Neural crest cell (in vitro differentiated cells): ENCODE measurements at places on chromosomes 5 and 9.

DNA sequence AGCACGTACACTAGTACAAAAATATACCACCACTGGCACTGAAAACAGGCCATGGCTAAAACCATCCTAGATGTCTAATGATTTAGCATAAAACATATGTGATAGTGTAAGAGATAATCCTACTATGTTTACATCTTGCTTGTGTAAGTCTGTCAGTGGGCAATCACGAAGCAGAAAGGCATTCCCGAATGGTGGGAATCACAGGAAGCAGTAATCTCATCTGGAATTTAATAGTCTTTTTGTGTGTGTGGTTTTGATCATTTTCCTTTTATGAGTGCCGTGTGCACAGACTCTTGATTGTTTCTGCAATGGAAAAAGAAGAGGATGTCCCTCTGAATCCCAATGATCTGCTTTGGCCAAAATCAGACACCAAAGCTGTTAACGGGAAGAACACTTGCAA is 200.5 kb downstream of the EBF1 start:
- no peak for DNase-seq

GRCh38 chr5:147520450-147520849 is 10.6 kb upstream of the DPYSL3 start:
- DNase-seq = no peak

DNA sequence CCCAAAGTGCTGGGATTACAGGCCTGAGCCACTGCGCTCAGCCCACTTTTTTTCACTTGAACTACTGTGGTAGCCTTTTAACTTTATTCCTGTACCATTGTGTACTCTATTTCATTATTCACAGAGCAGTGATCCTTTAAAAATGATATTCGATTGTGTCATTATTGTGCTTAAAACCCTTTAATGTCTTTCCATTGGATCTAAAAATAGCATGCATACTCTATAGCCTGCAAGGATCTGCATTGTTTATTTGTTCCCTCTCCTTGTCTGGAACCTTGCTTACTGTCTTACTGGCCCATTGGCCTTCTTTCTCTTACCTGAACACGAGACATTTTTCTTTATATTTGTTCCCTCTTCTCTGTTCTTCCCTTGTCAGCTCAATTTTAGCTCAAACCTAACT is 15.7 kb downstream of the GPBP1 start:
- DNase-seq = no peak

GRCh38 chr9:75169623-75170022 is 81.3 kb downstream of the OSTF1 start:
- DNase-seq = no peak

- DNase-seq = no peak
These were observed 62.7 kb upstream of the GRAMD2B start for GRCh38 chr5:126360467-126360866.

DNA sequence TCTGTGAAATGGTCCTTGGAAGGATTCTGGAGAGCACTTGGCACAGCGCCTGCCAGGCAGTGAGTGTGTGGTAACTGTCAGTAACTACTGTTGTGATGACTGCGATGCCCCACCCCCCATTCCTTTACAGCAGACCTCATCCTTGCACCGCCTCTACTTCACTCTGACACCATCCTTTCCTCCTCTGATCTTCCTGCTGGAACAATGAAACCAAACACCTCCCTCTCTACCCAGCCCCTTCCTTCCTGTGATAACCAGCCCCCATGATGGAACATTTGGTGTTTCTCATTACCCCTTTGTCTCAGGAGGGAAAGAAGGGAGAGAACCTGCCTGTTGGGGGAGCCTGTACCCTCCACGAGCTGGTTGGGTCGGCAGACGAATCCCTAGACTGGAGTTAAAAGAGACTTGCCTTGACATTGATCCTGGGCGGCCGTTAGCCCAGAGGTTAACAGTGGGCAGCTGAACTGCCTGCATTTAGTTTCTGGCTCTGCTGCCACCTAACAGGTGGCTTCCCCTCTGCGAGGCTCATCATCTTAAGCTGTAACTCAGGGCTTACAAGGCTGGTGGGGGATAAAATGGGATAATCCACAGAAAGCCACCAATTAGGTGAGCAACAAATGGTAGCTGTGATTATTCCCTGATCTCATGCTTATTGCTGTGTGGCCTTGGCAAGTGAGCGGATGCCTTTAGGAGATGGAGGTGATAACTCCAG is 34.2 kb upstream of the GRPEL2 start:
- DNase-seq = no peak

GRCh38 chr5:43523662-43524072 is 8.7 kb upstream of the C5orf34 start:
- no peak for DNase-seq

GRCh38 chr5:126002222-126002897 is 420.8 kb upstream of the GRAMD2B start:
- DNase-seq = no peak

DNA sequence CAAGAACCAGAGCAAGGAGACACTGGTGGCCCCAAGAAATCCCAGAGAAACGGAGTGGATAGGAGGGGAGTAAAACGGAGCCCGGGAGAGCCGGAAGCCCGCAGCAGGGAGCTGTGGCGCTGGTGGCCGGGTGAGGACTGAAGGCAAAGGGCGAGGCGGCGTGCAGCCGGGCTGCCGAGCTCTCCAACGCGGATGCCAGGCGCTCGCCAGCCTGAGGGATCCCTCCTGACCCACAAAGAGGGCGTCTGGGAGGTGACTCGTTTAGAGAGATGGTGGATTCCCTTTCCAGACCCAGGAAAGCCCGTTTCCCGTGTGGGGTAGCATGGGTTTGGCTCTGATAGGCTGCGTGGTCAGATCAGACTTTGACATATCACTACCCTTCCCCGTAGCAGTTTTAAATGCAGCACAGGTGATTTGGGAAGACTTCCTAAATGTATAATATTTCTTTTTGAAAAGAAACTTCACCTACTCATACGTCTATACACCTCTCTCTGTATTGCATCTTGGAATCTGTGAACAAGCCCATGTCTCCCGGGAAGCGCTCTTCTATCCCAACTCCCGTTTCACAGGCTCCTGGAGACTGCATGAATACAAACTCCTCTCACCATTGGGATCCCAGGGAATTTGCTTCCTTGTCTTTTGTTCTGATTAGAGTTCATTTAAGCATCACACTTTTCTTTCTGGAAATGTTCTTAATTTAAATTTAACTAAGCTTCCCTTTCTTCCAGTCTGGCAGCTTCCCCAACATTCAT is 158.1 kb downstream of the C9orf152 start:
- DNase-seq = peak; percentile 24

GRCh38 chr5:83401775-83402174 is 69.8 kb upstream of the VCAN start:
- no peak for DNase-seq

GRCh38 chr5:43425983-43426382 is 13.8 kb upstream of the CCL28 start:
- no peak for DNase-seq

DNA sequence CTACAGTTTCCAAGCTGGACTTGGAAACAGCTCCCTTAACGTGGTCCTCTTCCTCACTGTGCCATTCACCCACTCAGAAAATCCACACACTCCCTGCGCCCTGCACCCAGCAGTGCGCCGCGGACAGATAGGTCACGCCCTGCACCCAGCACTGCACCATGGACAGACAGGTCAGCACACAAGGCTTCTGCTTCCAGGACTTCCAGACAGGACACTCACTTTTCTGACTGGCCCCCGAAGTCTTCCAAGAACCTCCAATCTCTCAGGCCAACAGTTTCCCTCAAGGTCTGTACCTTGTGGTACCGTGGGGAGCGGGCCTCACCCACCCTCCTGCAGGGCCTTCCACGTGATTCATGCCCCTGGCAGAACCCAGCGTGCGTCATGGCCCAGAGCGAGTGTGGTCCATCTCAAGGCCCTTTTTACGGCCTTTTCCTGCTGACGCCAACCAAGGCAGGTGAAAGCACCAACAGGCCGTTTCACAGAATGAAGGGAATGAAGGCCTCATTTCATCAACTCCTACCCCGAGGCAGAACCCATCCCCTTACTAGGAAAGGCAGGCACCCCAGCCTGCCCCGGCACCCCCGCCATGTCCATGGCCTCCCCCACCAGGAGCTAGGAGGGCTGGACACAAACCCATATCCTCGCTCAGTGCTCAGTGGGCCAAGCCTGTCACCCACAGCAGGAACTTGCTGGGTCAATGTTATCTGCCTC is 17.3 kb downstream of the VAV2 start:
- no peak for DNase-seq

- peak; percentile 35 for DNase-seq
These were observed 75.6 kb upstream of the PRSS3 start for GRCh38 chr9:33719581-33720374.

- no peak for DNase-seq
These were observed 462.9 kb downstream of the CDK5RAP2 start for GRCh38 chr9:120117081-120117480.

DNA sequence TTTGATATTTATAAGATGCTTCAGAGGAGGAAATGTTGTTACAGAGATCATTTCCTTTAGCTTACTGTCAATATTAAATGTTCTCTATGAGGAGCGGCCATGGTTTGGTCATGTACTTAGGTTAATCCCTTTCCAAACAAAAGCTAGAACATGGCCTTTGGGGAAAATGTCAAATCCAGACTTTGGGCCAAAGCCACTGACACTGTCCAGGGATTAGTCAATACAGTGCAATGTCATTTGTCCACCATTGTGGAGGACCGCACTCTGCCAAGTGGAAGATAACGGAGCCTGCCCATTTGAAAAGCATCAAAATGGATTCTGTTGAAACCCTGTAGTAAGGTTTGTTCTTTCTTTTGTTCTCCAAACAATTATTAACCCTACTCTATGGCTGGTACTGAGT is 50.1 kb downstream of the FRMPD1 start:
- DNase-seq = no peak

DNA sequence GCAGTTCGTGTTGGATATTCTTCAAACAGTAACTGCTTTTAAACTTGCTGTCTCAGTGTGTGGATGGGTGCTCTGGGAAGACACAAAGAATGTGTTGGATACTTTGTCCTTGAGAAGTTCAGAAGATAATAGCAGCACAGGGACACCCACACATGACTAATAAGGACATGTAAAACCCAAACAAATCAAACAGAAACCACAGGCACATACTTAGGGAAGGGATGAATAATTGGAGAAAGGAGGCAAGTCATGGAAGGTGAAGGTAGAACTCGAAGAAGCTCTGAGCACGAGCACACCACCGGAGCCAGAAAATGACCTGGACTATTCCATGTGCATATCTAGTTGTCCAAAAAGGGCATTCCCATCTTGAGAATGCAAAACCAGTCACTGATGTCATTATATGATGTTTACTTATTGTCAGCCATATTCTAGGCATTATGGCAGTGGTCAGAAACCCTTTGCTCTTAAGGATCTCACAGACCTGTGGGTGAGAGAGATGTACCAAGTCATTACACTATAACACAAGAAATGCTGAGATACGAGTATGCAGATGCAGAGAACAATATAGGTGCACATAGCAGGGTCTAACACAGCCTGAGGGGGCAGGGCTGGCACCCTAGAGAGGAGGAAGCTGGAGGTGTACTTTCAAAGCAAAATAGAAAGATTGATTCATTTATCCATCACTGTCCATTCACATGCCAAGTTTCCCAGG is 152.9 kb downstream of the PIK3R1 start:
- DNase-seq = no peak

DNA sequence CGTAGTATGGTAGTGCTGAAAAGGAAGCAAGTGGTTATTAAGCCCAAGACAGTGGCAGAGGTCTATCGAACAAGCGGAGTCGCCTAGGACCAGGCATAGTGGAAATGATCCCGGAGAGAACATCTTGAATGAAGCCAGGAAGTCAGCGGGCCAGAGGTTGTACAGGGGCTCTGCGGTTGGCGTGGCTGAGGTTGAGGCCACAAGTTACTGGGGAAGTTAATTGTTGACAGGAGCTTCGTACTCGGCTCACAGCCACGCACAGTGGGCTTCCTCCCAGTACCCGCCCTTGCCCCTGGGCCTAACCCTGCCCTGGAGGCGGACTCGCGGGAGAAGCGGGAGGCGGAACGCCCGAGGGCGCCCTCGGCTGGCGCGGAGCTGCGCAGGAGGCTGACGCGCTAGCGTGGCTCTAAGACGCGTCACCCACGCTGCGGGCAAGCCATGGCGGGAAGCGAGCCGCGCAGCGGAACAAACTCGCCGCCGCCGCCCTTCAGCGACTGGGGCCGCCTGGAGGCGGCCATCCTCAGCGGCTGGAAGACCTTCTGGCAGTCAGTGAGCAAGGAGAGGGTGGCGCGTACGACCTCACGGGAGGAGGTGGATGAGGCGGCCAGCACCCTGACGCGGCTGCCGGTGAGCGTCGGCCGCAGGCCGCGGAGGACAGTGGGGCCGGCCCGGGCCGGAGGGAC is at the start of gene FBXO4:
Gene FBXO4, plus strand, starts transcription at position 410 of the 683 bp plus-strand sequence. Its CDS starts 29 bp downstream, at position 439.
- DNase-seq = peak; percentile 69

DNA sequence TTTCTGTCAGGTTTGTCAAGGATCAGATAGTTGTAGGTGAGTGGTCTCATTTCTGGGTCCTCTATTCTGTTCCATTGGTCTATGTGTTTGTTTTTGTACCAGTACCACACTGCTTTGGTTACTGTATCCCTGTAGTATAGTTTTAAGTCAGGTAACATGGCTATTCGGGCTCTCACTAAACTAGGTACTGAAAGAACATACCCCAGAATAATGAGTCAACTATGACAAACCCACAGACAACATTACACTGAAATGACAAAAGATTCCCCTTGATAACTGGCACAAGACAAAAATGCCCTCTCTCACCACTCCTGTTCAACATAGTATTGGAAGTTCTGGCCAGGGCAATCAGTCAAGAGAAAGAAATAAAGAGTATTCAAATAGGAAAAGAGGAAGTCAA is 535.3 kb upstream of the CYLC2 start:
- no peak for DNase-seq

DNA sequence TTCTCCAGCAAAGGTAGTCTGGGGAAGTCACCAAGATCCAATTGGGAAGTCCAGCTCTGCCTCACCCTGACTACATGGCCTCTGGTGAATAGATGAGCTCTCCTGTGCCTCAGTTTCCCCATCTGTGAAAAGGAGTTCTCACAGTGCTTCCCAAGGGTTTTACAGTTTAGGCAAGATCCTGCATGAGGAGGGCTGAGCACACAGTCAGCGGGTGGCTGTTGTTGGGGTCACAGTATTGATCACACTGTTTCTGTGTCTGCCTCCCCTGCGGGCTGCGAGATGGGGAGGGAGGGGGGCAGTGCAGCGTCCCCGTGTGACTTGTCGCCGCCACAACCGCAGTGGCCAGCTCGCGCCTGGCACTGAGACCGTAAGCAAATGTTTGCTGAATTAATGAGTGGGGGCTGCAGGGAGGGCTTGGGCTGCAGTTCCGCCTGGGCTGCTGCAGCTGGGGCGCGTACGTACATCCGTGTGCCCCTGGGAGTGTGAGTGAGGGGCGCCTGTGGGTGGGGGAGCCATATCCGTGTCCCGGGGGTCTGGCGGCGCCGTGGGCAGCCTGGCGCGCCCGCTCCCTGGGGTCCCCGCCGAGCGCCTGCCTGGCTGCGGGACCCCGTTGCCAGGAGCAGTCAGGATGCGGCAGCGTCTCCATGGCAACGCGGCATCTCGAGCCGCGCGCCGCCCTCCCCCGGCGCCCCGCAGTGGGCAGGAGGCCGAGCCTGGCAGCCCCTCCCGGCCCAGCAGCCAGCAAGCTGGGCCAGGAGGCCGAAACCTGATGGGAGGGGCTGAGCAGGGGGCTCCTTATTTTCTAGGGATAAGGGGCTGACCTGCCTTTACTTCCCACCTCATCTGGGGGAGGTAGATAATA is 31.4 kb upstream of the PSD2 start:
- DNase-seq = peak; percentile 53

GRCh38 chr9:88041447-88041846 is 67.1 kb upstream of the CDK20 start:
- DNase-seq = no peak
